ENCODE measurements at places on chromosomes 6 and 20.

- DNase-seq, result no peak
Measured at GRCh38 chr6:17035257-17036064, 66.4 kb upstream of the STMND1 start.

GRCh38 chr20:19886661-19887288, 128.7 kb downstream of the RIN2 start:
- peak; percentile 36 for DNase-seq

GRCh38 chr6:68675548-68675947, 40.5 kb downstream of the ADGRB3 start:
- DNase-seq, result no peak

DNA sequence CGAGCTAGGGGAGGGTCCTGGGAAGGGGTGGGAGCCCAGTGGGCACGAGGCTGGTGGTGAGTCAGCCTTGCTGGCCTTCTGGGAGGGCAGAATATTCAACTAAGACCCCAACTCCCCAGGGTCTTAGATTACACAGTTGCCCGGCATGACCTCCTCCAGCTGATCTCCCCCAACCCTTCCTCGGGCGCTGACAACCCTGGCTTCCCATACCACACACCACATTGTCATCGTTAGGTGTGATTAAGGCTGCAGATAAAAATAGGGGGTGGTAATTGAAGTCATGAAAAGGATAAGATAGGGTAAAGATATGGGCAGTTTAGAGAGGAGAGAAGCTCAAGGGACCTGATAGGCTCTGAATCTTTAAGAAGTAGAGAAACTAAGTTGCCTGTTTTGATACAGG, 10.5 kb downstream of the CDC40 start:
- DNase-seq, result no peak

GRCh38 chr6:69398729-69399128, 398.1 kb downstream of the LMBRD1 start:
- DNase-seq, result no peak

GRCh38 chr6:43724914-43725642, 37.5 kb upstream of the MRPS18A start:
- DNase-seq, result no peak

- DNase-seq, result no peak
Measured at GRCh38 chr6:160735523-160735922, 33.5 kb downstream of the PLG start.

GRCh38 chr6:68086199-68086598, 548.9 kb upstream of the ADGRB3 start:
- DNase-seq, result no peak

DNA sequence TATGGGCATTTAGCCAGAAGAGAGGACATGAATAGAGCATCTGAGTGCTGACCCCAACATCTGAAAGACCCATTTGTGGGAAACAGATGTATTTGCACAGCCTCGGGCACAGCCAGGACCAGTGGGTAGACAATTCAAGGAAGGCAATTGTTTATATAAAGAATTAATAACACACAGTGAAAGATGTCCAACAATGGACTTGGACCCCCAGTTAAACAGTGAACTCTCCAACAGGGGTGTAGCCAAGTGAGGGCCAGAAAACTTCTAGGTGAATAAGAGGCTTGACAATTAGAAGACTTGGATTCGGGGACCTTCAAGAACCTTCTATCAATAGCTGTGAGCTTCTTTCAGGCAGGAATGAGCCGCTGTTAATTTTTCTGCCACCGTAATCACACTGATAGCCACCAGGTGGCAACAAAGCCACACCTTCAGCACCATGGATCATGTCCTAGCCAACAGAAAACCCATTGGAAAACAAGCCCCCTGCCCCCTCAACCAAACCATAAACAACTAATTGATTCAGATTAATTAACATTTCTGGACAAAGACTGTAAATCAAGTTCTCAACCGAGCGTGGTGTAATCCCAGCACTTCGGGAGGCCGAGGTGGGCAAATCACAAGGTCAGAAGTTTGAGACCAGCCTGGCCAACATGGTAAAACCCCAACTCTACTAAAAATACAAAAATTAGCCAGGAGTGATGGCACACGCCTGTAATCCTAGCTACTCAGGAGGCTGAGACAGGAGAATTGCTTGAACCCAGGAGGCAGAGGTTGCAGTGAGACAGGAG, 8.8 kb upstream of the SRSF6 start:
- DNase-seq, result peak; percentile 73

- peak; percentile 43 for DNase-seq
Measured at GRCh38 chr20:26208296-26209091, 511.8 kb upstream of the ZNF337 start.

DNA sequence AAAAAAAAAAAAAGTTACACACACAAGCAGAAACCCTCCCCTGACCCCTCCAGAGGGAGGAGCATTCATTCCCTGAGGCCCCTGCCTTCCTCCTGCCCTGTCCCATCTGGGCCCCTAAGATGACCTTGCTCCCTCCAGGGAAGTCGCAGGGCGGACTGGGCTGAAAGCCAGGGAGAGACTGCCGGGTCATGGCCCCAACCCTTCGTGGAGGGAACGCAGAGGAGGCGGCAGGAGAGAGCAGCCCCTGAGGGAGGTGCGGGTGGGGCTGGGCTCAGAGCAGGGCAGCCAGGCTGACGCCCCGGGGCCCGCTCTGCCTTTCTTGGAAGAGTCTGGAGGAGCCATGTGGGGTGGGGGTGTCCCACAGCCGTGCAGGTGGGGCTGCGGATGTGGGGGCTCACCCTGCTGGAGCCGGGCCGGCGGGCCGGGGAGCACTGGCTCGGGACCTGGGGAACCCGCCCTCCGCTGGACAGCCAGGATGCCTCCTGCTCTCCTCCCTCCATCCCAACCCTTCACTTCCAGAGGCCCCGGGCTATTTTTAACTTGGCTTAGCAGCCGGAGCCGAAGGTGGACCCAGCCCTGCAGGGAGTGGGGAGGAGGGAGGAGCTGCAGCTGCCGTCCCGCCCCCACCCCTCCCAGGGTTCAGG, 15.0 kb upstream of the ABHD16B start:
- DNase-seq, result no peak

- DNase-seq, result no peak
Measured at GRCh38 chr20:9401371-9401770, 113.0 kb upstream of the LAMP5 start.

- peak; percentile 15 for DNase-seq
Measured at GRCh38 chr20:6819599-6819998, 52.1 kb downstream of the BMP2 start.

DNA sequence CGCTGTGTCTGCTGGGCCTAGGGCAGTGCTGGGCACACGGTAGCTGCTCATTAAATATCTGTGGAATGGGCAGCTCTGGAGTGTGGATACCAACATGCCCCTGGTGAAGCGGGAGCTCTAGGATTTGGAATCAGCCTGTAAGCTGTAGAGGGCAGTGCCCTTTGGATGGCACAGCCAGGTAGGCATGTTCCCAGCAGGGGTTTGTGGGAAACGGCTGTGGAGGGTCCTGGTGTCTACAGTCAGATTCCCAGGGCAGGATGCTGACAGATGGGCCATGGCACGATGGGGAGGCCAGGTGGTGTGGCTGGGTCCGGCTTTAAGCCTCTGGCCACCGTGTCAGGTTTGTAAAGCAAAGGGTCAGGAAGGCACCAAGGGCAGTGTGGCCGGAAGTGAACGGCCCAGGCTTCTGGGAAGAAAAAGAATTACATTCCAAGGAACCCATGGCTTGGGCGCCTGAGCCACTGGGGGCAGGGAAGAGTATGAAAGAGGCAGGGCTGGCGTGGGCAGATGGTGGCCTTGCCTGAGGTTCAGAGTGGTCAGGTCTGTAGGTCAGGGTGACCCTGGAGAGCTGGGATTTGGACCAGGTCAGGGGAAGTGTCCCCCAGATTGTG, 44.8 kb downstream of the UBE2V1 start:
- no peak for DNase-seq

Measured in NCI-H345 (cell line).